ENCODE measurements at places on chromosomes 1 and 21.

DNA sequence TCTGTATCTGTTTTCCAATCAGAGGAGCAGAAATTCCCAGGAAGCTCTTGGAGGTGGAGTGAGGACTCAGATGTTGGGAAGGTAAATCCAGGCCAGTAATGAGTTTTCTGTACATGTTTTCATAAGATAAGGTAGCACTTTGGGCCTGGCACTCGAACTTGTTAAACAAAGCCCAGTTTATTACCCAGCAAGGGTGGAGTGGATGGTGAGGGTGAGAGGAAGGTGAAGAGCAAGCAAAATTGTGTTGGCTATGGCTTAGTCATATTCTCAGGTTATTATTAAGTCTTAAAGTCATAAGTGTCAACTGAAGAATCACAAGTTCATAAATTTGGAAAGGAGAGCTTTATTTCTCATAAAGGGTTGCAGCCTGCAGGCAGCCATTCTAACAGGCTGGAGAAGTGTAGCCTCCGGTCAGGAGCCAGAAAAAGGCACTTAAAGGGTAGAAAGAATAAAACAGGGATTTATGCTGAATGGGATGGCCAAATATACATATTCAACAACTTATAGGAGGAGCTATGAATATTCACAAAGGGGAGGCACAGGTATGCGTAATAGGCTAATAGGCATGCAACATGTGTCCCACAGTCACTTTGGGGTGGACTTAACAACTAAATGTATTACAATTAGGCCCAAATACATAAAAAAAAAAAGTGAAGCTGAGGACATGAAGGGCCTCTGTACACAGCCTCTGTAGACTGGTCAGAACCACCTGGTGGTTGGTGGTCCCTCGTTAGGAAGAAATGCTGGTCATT lies 523.9 kb downstream of the LMO4 start:
- no peak for DNase-seq

DNA sequence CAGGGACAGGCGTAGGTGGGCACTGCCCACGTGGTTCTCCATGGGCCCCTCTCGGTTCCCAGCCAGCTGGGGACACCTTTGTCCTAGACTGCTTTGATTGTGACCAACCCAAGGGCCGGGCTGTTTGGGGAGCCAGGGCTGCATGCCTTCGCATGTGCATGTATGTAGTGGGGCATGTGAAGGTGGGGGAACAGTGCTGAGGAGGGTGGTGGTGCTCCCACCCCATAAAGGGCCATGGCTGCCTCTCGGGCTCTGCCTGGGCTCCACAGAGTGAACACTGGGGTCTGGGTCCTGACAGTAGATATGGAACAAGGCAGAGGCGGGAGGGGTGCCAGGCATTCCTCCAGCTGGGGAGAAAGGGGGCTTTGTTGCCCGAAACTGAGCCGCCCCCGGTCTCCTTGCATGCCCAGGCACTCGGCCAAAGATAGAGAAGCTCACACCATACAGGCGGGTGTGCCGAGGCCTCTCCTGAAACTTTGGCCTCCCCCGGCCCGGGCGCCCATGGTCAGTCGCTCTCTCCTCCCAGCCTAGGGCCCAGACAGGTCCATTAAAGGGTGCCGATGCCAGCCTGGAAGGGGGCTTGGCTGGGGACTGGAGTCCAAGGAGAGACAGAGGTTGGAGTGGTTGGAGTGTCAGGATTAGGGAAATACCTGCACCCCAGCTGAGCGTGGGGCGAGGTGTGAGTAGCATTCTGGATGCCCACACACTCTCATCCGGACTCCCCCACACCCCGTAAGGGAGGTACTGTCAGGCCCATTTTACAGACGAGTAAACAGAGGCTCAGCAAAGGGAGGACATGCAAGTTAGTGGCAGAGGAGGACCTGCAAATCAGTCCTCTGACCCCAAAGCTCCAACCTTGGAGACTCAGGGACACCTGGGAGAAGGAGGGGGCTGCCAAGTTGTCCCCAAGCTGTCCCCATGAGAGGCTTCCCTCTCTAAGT lies 41.1 kb downstream of the EPHA2 start:
- no peak for DNase-seq

DNA sequence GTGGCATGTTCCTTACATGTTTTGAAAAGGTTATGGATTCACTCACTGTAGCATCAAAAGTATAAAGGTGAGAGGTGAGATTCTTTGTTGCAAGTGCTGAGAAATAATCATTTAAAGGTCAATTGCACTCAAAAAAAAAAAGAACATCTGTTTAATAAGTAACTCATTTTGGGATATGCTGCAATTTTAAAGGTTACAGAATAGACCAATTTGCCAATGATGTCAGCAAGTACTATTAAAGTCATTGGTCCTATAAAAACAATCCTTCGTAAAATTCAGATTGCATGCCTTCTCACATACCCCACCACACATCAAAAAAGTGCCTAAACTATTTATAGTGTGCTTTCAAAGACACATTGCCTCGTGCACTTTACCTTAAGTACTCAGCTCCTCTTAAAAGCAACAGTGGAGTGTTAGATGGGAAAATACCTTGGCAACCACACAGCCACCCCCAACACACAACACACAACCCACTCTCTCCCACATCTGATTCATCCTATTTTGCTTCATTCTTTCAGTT lies 218.2 kb upstream of the ADGRL2 start:
- peak; percentile 12 for DNase-seq

DNA sequence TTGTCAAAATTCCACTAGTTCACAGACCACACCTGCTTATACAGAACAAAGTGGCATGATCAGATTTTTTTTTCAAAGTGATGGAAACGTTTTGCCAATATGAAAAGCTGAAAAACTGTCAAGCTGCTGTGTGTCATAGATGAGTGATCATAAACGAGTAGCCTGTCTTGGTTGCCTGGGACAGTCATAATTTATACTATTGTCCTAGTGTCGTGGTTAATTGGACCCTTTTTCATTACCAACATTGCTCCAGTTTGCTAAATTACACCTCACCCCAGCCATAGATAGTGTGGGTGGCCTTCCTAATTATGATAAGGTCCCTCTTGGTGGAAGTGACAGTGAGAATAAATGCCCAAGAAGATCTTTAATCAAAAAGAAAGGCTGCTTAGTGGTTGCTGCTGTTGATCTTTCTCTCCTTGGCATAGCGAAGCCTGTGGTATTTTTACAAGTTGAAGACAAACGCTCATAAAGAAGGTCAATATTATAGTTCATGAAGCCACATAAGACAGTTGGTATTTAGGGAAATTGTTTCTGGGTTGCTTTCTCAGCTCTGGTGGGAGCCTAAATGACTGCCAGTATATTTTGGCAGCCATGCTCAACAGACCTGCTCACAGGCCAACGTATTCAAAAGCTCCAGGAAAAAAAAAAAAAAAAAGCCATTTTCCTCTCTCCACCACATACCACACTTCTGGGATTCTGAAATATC lies 478.1 kb downstream of the PLA2G4A start:
- no peak for DNase-seq

DNA sequence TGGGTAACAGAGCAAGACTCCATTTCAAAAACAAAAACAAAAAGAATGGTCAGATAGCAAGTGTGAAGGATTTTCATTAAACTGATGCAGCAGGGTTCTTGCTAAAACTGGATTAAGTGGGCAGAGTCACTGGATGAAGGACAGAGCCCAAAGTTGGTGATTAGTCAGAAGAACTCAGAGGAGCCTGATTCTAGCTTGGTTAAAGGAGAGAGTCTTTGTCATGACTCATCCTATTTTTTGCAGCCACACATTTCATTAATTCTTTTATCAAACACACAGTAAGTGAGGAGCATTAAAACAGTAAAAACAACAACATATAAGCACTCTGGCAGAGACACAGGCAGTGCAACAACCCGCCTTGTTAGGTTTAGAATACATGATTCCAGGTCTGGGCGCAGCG lies 56.0 kb upstream of the EDARADD start:
- no peak for DNase-seq

DNA sequence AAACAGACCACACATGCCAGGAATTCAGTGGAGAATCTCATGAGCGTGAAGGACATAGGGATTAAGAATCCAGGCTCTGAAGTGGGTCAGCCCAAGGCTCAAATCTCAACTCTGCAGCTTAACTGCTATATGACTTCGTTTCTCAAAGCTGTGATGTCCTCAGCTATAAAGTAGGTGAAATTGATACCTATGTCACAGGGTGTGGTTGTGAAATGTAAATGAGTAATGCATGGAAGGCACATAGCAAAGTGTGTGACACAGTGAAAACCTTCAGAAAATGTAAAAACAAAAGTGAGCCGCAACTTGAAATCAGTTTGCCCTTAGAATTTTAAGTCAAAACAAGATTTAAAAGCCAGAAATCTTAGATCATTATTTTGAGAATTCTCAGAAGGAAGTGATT lies 145.7 kb upstream of the PRMT6 start:
- peak; percentile 10 for DNase-seq

DNA sequence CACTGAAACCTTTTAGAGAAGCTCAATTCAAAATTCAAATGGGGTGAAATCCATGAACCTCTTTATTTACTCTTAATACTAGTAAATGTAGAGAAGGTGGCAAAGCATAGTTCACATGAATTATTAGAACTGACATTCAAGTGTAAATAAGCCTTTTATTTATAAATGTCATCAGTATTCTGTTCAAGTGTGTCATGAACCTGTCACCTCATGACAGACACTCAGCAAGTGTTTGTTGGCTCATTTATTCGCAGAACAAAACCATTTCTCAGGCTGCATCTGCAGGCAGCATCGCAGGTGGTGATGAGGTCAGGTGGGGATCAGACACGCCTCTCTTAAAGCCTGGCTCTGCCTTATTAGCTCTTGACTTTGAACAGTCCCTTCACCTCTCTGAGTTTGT lies 116.6 kb downstream of the SETD4 start:
- no peak for DNase-seq

- no peak for DNase-seq
Measured at GRCh38 chr1:233641029-233641428, 27.1 kb downstream of the KCNK1 start.

DNA sequence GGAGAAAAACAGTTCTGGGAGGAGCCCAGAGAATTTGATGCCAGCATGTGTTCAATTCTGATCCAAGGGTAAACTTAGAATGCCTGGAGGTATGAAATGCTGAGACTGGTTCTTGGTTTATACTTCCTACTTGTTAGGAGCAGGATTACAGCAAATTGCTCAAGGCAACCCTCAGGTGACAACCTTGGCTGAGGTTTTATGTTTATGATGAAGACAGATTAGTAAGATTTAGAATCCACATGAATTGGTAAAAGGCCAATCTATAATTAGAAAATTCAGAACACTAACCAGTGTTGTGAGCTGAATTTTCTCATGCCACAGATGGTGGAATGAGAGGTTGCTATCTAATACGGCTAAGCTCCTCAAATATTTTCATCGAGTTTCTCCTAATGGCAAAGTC lies 235.3 kb upstream of the NRIP1 start:
- DNase-seq: no peak

DNA sequence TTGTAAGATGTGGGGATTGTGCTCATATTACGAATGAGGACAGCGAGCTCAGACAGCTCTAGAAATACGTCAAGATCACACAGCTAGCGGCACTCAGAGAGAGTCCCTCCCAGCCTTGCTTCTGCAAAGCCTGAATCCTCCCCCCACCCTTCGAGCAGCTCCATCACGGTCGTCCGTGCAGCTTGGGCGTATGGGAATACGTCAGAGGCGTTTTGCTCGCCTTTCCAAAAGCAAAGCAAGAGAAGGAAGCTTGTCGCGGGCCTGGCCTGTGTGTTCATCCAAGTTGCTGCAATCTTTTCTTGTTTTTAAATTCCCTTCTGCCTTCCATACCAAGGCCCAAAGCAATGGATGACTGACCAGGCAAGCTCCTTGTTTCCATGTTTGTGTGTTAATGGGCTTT lies 125.5 kb upstream of the IRF2BP2 start:
- DNase-seq: no peak

DNA sequence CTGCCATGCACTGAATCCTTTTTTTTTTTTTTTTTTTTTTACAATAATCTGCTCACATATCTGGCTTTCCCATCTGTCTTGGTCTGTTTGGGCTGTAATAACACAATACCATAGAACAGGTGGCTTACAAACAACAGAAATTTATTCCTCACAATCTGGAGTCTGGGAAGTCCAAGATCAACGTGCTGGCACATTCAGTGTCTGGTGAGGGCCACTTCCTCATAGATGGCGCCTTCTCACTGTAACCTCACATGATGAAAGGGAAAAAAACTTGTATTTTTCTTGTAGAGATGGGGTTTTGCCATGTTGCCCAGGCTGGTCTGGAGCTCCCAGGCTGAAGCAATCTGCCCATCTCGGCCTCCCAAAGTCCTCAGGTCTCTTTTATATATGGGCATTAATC lies 13.0 kb upstream of the PARP1 start:
- no peak for DNase-seq

- DNase-seq: no peak
Measured at GRCh38 chr1:208044589-208045462, 133.9 kb upstream of the CD34 start.

DNA sequence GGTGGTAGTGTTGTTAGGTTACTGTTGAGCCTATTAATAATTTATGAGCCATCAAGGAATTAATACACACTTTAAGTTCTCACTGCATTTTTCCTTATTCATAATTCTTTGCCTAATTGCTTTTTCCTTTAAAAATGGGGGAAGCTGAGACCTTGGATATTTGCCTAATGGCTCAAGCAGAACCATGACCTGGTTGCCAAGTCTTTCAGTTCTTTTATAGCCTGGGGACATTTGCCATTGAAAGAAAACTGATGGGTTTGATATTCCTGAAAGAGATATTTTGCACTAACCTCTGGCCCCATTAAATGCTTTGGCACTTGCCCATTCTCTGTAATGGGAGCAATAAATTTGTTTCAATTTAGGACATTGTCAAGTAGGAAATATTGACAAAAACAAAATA lies 18.5 kb upstream of the LRRC53 start:
- no peak for DNase-seq

- DNase-seq: no peak
Measured at GRCh38 chr1:119896303-119896702, at the start of gene ADAM30. TSS of gene ADAM30 (minus strand) at chr1:119896515. CDS start at chr1:119896336, 179 bp downstream.

DNA sequence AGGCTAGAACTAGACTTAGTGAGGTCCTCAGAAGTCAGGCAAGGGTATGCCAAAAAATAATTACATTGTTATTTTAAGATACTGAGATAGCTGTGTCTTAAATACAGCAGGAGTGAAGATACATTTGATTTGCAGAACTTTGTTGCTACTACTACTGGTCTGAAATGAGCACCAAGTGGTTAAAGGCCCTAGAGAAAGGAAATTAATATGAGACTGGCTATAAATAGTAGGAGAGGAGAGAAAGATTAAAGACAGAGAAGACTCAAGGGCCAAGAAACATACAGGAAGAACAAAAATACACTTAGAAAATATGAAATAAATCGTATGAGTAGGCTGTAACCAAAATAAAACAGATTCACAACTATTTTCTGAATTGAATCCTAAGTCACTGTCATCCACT lies 21.3 kb downstream of the HNRNPR start:
- DNase-seq: no peak

GRCh38 chr1:25874635-25875153 lies 814 bp downstream of the PAQR7 start:
- DNase-seq: no peak

GRCh38 chr1:186710696-186711095 lies 30.5 kb upstream of the PTGS2 start:
- DNase-seq: no peak

Measured in fibroblast of skin of abdomen (primary cell).